Activated T-helper 17 cell treated with anti-CD3 and anti-CD28 coated beads, Interleukin-2, amount 50 U/mL, for 72 hours (primary cell): ENCODE measurements at places on chromosomes 16 and 17. TPM values are rescaled to one million over a fixed set of nuclear protein-coding genes. Genes with fewer than 3 reads are reported as not detected.

KRTAP1-5 gene
- not detected for total RNA-seq

IL34 gene
- not detected for total RNA-seq

ZP2 gene
- total RNA-seq, result not detected

XYLT1 gene
- 22.6 TPM for total RNA-seq
